Activated T-cell treated with anti-CD3 and anti-CD28 coated beads for 4 hours (primary cell): ENCODE measurements at places on chromosomes 2 and 18.

- DNase-seq = no peak
Observed at GRCh38 chr2:205984381-205984780, 101.6 kb downstream of the INO80D start.

- DNase-seq = no peak
Observed at GRCh38 chr2:98559581-98559980, 48.7 kb downstream of the COA5 start.

GRCh38 chr2:74327199-74327598, 16.0 kb downstream of the SLC4A5 start:
- DNase-seq = no peak

- DNase-seq = no peak
Observed at GRCh38 chr2:144140891-144141290, 379.0 kb downstream of the ZEB2 start.

DNA sequence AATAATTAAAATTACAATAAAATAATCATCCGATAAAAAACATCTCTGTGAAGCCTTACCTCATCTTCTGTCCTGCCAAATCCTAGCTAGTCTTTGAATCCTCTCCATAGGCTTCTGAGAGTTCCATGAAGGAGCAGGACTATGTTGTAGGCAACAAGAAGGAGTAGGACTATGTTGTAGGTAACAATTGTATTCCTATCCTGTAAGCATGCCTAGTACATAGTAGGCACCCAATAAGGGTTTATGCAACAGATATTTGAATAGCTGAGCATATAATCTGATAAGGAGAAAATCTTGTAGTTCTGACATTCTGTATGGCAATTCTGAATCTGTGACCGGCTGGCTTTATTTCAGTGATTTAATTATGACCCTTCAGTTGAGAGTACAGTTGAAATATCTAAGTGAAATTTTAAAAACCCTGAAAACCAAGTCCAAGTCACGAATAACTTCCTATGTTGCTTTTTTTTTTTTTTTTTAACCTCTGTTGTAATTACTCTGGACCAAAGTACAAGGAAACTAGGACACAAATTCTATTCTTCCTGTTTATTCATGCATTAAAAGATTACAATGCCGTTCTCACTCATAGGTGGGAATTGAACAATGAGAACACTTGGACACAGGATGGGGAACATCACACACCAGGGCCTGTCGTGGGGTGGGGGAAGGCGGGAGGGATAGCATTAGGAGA, 27.8 kb downstream of the VWA3B start:
- no peak for DNase-seq

- DNase-seq = no peak
Observed at GRCh38 chr18:65659312-65659711, 91.5 kb upstream of the CDH7 start.

DNA sequence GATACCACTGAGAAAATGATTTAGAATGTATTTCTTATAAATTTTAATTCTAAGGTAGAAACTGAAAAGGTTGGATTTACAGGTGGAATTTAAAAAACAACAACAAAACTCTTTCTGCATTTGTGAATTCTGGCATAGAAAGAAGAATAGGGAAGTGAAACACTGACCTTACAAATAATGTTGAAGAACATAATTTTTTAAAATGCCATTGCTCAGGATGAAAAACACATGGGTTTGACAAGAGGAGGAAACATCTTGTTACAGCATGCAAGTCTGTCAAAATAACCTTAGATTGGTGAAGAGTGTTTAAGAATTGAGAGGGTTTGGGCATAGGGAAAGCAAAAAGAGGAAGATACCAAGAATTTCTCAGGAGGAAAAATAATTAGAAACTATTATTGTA, 184.3 kb downstream of the UBE2E3 start:
- DNase-seq = no peak

GRCh38 chr2:125959047-125959446, 696.9 kb upstream of the GYPC start:
- no peak for DNase-seq

GRCh38 chr2:179818546-179818945, 42.9 kb downstream of the ZNF385B start:
- DNase-seq = no peak

GRCh38 chr18:59842947-59843346, 56.8 kb upstream of the PMAIP1 start:
- DNase-seq = no peak

GRCh38 chr2:237154884-237155851, 69.5 kb downstream of the COPS8 start:
- no peak for DNase-seq

- DNase-seq = no peak
Observed at GRCh38 chr2:237361194-237362004, 52.6 kb downstream of the COL6A3 start.

DNA sequence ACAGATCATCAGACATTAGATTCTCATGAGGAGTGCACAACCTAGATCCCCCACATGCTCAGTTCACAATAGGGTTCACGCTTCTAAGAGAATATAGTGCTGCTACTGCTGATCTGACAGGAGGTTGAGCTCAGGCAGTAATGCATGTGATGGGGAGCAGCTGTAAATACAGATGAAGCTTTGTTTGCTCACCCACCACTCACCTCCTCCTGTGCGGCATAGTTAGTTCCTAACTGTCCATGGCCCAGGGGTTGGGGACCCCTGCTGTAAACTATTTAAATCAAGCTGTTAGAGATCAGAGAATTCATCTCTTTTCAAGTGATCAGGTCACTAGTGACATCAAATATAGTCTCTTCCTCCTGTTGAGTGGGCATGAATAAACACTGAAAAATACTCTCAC, 88.8 kb upstream of the ACVR2A start:
- DNase-seq = no peak

DNA sequence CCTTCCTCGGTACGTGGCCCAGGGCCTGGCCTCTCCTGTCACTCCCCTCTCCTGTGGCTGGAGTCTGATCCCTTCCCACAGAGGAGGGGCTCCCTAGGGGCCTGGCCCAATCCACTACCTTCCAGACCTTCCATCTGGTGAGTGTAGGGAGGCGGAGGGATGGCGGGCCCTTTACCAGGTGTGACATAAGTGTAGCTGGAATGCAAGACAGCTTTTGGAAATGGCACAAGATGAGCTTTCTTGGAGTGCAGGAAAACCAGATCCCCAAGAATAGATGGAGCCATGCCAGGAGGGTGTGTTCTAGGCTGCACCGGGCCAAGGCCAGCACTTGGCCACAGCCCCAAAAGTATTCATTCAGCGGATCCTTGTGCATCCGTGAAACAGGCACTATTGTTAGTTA, 30.1 kb downstream of the IGFBP5 start:
- DNase-seq = no peak

- DNase-seq = no peak
Observed at GRCh38 chr2:60400462-60401246, 152.8 kb downstream of the BCL11A start.

- no peak for DNase-seq
Observed at GRCh38 chr18:33603454-33603853, 25.4 kb downstream of the ASXL3 start.

DNA sequence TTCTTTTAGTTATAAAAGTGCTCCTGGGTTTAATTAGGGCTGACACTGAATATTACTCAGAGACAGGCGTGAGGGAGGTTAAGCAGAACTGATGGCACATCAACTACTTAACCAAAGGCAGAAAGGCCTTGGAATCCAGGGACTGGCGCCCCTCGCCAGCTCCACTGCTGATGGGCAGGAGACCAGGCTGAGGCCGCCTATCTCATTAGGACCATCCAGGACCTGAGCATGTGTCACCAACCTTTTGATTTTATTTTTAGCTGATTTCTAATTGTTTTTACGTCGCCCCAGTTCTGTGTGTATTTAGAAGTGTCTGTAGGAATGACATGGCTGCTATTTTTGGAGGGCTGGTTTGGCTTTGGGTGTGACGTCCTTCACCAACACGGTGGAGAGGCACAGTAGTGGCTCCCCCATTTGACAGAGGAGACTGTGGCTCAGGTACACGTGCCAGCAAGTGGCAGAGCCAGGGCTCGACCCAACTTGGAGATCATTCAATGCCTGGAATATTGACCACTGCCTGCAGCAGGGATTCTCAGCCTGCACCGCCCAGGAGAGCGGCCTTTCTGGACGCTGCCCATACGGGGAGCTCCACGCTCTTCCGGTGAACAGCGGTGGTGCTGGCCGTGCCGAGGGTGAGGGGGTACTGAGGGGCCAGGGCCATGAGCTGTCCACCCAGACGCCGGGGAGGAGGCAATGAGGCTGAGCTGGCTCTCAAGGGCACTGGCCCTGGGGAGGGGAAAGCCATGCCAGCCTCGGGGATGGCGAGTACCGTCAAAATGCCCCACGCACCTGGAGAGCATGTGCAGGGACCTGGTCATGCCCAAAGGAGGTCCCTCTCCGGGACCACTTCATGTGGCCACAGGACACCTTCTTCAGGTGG, 205.7 kb downstream of the ASB1 start:
- no peak for DNase-seq

DNA sequence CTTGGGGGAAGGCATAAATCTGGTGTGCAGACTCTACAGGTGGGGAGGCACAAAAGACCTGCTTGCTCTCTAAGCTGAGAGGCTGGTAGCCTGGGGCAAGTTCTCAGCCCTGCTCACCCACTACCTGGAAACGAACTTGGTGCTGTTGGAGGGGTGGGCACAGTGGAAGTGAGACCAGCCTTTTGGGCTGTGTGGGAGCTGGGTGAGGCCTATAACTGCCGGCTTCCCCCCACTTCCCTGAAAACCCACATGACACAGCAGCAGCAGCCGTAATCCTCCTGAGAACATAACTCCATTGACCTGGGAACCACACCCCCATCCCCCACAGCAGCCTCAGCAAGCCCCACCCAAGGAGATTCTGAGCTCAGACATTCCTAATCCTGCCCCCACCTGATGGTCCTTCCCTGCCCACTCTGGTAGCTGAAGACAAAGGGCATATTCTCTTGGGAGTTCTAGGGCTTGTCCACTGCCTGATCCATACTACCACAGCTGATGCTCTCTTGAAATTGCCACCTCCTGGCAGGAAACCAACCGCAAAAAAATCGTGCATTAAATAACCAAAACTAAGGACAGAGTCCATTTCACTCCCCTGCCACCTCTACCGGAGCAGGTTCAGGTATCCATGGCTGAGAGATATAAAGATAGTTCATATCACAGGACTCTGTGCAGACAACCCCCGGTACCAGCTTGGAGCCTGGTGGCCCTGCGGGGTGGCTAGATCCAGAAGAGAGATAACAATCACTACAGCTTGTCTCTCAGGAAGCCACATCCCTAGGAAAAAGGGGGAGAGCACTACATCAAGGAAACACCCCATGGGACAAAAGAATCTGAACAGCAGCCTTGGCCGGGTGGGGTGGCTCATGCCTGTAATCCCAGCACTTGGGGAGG, 178.1 kb downstream of the NDUFA10 start:
- DNase-seq = no peak

- DNase-seq = no peak
Observed at GRCh38 chr2:240223631-240224030, 83.2 kb upstream of the OTOS start.

- DNase-seq = no peak
Observed at GRCh38 chr2:48138898-48139297, 232.6 kb upstream of the FBXO11 start.

GRCh38 chr18:46676182-46676835, 19.3 kb upstream of the LOXHD1 start:
- no peak for DNase-seq

- no peak for DNase-seq
Observed at GRCh38 chr2:178418426-178418825, 32.5 kb downstream of the PRKRA start.

DNA sequence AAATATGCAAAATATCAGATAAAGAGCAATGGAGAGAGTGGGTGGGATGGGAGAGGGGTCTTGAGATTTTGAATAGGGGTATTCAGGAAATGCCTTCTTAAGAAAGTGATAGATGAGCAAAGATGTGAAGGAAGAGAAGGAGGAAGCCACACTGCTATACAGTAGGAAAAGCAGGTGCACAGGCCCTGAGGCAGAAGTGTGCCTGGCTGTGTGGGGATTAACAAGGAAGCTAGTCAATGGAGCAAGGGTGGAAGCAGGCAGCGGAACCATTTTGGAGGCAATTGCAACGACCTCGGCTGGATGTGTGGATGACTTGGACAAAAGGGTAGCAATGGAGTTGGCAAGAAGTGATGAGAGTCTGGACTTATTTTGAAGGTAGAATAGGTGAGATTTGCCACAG, 11.0 kb upstream of the CNGA3 start:
- DNase-seq = no peak

- DNase-seq = no peak
Observed at GRCh38 chr2:234753701-234754100, 198.1 kb upstream of the SH3BP4 start.

GRCh38 chr2:1219901-1220573, 193.2 kb upstream of the TPO start:
- DNase-seq = no peak

DNA sequence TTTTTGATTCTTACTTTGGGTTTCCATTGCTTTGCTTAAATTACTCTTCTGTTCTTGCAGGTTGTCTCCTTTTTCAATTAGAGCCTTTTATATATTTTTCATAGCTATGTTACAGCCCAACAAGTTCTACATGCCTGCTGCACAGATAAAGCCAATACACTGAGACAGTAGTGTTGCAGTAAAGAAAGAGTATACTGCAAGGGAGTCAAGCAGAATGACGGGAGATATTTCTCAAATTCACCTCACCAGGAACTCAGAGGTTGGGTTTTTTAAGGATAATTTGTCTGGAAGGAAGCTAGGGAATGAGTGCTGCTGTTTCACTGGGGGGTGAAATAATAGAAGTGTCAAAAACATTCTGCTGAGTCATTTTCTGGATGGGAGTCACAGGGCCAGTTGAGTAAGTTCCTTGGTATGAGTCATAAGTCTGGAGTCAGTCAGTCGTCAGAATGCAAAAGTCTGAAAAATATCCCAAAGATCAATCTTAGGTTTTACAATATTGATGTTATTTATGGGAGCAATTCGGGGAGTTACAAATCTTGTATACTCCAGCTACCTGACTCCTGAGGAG, 193.0 kb upstream of the RGPD4 start:
- no peak for DNase-seq

- DNase-seq = no peak
Observed at GRCh38 chr2:172011812-172012575, 12.2 kb downstream of the METAP1D start.

GRCh38 chr2:38100328-38100727, 24.4 kb upstream of the CYP1B1 start:
- DNase-seq = no peak

DNA sequence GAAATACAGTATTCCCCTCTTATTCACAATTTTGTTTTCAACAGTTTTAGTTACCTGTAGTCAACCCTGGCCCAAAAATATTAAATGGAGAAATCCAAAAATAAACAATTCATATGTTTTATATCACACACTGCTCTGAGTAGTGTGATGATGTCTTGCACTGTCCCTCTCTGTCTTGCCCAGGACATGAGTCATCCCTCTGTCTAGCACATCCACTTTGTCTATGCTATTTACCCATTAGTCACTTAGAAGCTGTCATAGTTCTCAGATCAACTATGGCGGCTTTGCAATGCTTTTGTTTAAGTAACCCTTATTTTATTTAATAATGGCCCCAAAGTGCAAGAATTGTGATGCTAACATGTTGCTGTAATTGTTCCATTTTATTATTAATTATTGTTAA, 380.6 kb upstream of the REG3G start:
- no peak for DNase-seq

- DNase-seq = no peak
Observed at GRCh38 chr2:98459496-98460175, 15.0 kb downstream of the INPP4A start.
